ENCODE measurements at places on chromosomes 5 and 9.

DNA sequence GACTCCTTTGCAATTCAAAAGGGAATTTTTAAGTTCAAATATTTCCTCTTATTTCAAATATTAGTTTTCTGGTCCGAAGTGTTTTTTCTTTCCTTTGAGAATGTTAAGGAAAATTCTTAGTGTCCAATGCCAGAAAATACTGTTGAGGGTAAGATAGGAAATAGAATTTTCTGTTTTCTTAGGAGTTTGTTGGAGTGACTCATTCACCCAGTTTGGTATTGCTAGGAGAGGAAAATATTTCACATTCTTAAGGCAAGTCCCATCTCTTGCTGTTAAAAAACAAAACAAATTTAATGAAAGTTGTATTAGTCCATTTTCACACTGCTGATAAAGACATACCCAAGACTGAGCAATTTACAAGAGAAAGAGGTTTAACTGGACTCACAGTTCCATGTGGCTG lies 349.2 kb upstream of the ADAMTSL1 start:
- no peak for DNase-seq

- DNase-seq = no peak
Measured at GRCh38 chr9:109640580-109641371, 139.2 kb upstream of the PALM2AKAP2 start.

DNA sequence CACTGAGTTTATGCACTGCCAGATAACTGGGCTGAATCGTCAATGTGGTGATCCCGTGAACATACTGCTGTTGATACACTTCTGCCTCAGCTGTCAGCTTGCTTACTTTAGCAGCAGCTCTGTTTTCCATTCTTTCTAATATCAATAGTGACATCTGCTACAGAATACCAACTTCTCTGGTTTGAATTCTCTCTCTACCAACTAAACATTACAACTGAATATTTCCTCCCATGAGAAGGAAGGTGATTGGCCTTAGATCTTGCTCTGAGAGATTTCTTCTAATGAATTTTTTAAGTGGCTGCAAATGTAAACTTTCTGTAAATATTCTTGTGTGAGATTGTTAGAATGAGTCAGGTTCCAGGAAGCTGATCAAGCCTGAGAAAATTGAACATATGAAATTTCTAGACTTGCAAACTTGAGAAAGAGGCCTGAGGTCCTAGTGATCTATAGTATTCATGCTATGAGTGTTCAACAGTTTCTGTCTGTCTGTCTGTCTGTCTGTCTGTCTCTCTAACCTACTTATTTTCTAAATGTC lies 205.5 kb upstream of the CDKN2B start:
- no peak for DNase-seq

- no peak for DNase-seq
Measured at GRCh38 chr5:74272024-74272775, 368.3 kb downstream of the ENC1 start.

DNA sequence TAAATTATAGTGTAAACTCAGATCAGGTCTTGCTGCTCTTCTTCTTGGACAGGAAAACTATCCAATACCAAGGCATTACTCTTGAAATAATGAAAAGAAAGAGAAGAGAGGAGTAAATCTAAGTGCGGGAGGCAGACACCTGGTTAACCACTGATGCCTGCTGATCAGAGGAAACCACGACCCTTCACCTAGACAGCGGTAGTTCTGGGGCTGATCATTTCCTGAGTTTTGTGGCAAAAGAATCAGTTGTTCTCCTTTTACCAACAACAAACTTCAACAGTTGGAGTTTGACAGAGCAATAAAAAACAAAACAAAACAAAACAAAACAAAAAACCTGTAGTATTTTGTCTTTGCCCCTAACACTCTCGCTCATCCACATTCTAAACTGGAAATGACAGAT lies 3.0 kb downstream of the RLN1 start:
- no peak for DNase-seq

DNA sequence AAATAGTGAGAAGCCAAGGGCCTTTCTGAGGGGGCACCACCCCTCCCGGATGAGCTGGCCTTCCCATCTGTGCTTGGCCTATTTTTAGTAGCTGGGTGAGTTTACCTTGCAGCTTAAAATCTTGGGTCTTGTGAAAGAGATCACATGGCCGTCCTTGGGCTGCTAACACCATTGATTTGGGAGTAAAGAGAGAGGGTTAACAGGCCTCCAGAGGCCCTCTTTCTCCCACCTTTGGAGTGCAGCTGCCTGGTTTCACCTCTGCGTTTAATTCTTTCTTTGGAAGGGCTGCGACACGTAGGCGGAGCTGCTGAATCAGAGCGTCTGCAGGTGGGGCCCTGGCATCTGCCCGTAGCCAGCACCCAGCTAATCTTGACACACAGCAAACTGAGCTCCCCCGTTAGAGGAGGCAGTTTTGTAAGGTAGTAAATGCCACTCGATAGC lies 12.8 kb downstream of the OLFM1 start:
- DNase-seq = no peak

GRCh38 chr5:32708949-32709348 lies 2.2 kb upstream of the NPR3 start:
- DNase-seq = no peak

DNA sequence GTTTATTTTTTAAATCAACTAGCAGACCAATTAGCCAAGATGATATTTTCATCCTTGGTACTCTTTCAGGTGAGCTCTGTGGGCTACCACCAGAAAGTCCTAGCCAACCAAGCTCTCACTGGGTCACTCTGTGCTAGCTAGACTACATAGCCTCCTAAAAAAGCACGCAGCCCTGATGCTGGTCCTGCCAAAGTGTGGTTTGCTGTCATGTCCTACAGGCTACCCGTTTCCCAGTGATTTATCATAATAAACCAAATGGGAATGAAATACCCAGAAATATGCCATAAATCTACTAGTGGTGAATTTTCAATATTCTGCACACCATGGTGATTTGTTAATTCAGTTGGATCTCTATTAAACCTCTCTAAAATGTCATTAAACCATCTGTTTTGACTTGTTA lies 481.4 kb downstream of the RAB3C start:
- DNase-seq = no peak

GRCh38 chr9:13675638-13676000 lies 396.1 kb upstream of the MPDZ start:
- no peak for DNase-seq

DNA sequence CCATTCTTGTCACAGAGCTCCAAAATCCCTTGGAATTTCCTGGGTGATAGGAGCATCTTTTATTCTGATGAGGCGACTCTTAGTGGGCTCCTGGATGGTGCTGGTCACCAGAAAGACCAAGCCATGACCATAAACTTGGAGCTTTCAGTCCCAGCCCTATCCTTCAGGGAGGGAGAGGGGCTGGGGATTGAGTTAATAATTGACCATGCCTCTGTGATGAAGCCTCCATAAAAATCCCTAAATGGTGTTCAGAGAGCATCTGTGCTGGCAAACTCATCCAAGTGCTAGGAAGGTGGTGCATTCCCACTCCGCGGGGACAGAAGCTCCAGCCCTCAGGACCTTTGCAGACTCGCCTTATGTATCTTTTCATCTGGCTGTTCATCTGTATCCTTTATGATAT lies 28.7 kb downstream of the MCCC2 start:
- no peak for DNase-seq

DNA sequence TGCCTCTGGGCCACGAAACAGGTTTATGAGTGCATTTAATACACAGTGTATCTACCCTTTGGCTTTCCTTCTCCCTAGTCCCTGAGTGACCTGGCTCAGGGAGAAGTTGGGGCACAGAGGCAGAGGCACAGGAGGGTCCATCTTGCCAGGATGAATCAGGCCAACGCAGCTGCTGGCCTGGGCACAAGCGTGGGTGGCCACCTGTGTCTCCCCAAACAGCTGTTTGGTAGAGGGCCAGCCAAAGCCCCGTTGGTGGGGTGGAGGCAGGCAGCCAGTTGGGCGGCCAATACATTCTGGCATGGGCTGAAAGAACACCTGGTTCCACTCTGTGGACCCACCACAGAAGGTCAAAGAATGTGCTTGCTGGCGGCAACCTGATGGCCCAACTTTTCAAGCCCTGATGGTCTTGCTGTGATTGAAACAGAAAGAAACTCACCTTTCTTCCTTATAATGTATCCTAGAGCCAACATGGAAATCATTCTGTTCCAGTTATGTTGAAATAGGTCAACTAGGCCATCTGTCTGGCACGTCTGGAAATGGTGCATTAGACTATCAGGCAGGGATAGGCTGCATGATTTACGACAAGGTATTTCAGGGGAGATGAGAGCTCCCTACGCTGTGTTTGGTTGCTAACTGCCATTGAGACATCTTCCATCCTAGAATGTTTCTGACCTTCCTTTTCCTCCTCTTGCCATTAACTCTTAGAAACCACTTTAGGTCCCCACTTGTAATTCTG lies 337.4 kb downstream of the ADAMTS6 start:
- no peak for DNase-seq

GRCh38 chr9:134791009-134791408 lies 89.6 kb upstream of the FCN2 start:
- no peak for DNase-seq

DNA sequence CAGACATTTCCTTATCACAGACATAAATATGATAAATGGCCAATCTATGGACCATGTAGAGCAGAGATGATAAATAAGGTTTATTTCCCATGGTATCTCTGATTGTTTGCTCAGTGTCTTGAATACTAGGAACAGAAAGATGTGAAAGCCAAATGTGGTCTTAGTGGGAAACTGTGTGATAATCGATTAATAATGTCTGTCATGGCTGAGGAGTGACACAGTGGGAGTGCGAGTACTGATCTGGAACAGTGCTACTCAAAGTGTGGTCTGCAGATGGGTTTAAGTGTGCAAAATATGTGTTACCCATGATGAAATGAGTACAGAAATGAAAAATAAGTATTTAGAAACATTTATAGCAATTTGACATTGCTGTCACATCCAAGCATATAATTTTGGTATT lies 92.5 kb downstream of the PTTG1 start:
- DNase-seq = no peak
